ENCODE measurements at places on chromosomes 4 and X. TPM values are rescaled to one million over a fixed set of nuclear protein-coding genes. Genes with fewer than 3 reads are reported as not detected.

DNA sequence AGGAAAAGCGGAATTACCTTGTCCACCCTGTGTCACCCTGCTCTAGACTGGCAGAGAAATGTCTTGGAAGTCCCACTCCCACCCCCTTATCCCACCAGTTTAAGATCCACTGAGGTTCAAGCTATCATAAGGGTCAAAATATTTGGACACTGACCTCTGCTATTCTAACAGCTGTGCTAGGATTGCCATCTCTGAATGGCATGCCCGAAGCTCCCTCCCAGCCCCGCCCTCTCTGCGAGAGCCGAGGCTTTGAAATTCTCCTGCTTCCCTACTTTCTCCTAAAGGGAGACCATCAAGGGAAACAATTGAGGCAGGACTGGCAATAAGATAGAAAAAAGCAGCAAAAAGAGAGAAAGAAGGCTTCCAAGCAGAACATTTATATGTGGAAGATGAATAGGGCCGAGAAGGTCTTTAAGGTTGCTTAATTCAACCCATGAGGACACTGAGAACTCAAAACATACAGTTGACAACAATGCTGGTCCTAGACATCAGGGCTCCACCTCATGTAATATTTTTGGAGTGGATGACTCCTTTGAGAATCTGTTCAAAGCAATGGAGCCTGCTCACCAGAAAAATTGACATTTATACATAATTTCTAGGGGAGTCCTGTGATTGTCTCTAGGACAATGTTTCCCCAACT is 338.7 kb upstream of the F9 start:
- H3K27me3 ChIP-seq, result no peaks in the 10 kb centered on the region
- peaks cover 3% of the 10 kb centered on the region for H3K4me1 ChIP-seq
- no peak for DNase-seq
- no peak overlapping the region for H3K27ac ChIP-seq

Gene XPNPEP2
- 0.44 TPM for total RNA-seq

Gene SMIM31
- total RNA-seq, result not detected

DNA sequence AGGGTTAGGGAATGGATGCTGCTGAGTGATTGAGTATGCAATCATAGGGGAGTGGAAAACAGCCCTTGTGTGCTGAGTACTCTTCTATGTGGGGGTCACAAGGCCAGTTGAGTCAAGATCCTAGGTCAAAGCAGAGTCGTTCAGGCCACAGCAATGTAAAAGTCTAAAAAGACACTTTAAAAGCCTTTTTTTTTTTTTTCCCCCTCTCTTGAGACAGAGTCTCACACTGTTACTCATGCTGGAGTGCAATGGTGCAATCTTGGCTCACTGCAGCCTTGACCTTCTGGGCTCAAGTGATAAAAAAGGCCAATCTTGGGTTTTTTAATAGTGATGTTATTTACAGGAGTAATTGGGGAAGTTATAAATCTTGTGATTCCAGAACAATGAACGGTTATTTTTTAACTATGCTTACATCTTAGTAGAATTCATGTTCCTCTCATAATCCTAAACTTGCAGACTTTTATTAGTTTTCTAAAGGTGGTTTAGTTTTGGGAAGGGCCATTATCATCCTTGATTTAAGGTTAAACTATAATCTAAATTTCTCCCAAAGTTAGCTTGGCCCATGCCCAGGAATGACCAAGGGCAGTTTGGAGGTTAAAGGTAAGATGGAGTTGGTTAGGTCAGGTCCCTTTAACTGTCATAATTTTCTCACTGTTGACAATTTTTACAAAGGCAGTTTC is 82.2 kb upstream of the BMP2K start:
- H3K27ac ChIP-seq, result no peak overlapping the region
- H3K36me3 ChIP-seq, result no peaks in the 10 kb centered on the region
- DNase-seq, result peak; percentile 31
- no peaks in the 10 kb centered on the region for H3K4me1 ChIP-seq
- H3K4me3 ChIP-seq, result no peak overlapping the region
- H3K27me3 ChIP-seq, result no peaks in the 10 kb centered on the region

GRCh38 chrX:151538190-151539122 is 25.0 kb upstream of the PASD1 start:
- H3K4me1 ChIP-seq, result no peaks in the 10 kb centered on the region
- DNase-seq, result no peak
- no peaks in the 10 kb centered on the region for H3K36me3 ChIP-seq
- H3K27me3 ChIP-seq, result no peaks in the 10 kb centered on the region

- no peak overlapping the region for H3K27ac ChIP-seq
- peaks cover 1% of the 10 kb centered on the region for H3K27me3 ChIP-seq
- H3K4me1 ChIP-seq, result no peaks in the 10 kb centered on the region
- no peak overlapping the region for H3K4me3 ChIP-seq
Measured at GRCh38 chr4:121786221-121786620, 14.9 kb upstream of the EXOSC9 start.

- no peak overlapping the region for H3K4me3 ChIP-seq
- no peaks in the 10 kb centered on the region for H3K4me1 ChIP-seq
Measured at GRCh38 chr4:161172396-161173026, 991.3 kb downstream of the FSTL5 start.

Gene GPR173
- 0.20 TPM for total RNA-seq

DNA sequence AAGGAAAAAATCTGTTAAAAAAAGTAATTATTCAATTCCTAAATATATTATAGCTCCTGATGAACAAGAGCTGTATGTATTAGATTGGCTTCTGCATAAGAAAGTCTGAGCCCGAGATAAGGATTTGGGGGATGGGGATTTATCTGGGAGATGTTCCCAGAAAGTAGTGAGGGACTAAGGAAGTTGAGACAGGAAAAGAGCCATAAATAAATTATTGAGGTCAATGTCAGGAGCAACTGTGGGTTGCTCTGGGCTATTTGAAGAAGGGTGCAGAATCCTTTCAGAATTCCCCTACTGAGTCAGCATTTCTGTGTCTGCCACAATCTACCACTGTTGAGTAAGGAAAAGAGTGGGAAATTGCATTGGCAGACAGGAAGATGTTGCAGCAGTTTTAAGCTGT is 3.1 kb upstream of the TDO2 start:
- no peaks in the 10 kb centered on the region for H3K4me1 ChIP-seq
- H3K27me3 ChIP-seq, result no peaks in the 10 kb centered on the region
- no peak for DNase-seq
- no peak overlapping the region for H3K27ac ChIP-seq
- no peaks in the 10 kb centered on the region for H3K36me3 ChIP-seq

Gene TAF7L
- not detected for total RNA-seq

Gene LAS1L
- total RNA-seq, result 15.7 TPM

- H3K27ac ChIP-seq, result no peak overlapping the region
- H3K36me3 ChIP-seq, result no peaks in the 10 kb centered on the region
- H3K4me1 ChIP-seq, result peaks cover 3% of the 10 kb centered on the region
- H3K27me3 ChIP-seq, result no peaks in the 10 kb centered on the region
- H3K4me3 ChIP-seq, result no peak overlapping the region
Measured at GRCh38 chrX:11588097-11588496, 77.6 kb downstream of the ARHGAP6 start.

- H3K27ac ChIP-seq, result no peak overlapping the region
- no peak overlapping the region for H3K4me3 ChIP-seq
- no peaks in the 10 kb centered on the region for H3K4me1 ChIP-seq
- no peaks in the 10 kb centered on the region for H3K27me3 ChIP-seq
Measured at GRCh38 chr4:57314636-57315035, 204.5 kb upstream of the IGFBP7 start.

Measured in psoas muscle (tissue), 8 donors.